Regular cardiac myocyte (primary cell): ENCODE measurements at places on chromosomes 3 and 15. TPM values are rescaled to one million over a fixed set of nuclear protein-coding genes. Genes with fewer than 3 reads are reported as not detected.

The TTLL13 gene
- not detected in 2 replicates for total RNA-seq

The ASTE1 gene
- 6.5 and 7.3 TPM in 2 replicates for total RNA-seq

The TMCO5A gene
- not detected in 2 replicates for total RNA-seq

The ZNF774 gene
- total RNA-seq = 1.7 and 3.1 TPM in 2 replicates

The SPTBN5 gene
- total RNA-seq = 0.28 and 0.38 TPM in 2 replicates

The TUSC7 gene
- total RNA-seq = not detected in 2 replicates

The JMJD7 gene
- total RNA-seq = 3.4 and 3.5 TPM in 2 replicates
